ENCODE measurements at places on chromosomes 1 and 21.
A peak's percentile ranks its signal among the peaks of the same experiment; 100 is the strongest.

GRCh38 chr1:184368354-184368753 lies 18.5 kb upstream of the C1orf21 start:
- H3K27me3 ChIP-seq, result peaks cover 16% of the 10 kb centered on the region
- no peak for DNase-seq
- no peaks in the 10 kb centered on the region for H3K36me3 ChIP-seq
- no peaks in the 10 kb centered on the region for H3K4me1 ChIP-seq

DNA sequence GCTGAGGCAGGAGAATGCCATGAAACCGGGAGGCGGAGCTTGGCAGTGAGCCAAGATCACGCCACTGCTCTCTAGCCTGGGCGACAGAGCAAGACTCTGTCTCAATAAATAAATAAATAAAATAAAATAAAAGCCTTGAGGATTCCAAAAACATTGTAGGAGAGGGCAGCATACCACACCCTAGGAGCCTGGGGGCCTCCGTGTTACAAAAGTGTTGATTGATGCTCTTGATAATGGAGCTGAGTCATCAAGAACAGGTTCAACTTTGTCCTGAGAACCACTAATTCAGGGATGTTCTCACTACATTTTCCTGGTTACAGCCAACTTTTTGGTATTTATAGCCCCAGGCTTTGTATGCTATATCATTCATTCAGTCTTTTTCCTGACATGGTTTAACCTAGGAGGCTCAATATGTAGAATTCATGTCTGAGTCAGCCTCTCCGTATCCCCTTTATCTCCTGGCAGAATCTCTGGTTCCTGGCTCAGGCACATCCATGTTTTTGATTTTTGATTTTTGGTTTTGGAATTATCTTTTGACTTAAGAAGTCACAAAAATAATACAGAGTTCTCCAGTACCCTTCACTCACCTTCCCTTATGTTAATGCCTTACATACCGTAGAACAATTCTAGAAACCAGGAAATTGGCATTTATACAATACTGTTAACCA lies 69.4 kb downstream of the LRRC8D start:
- no peak overlapping the region for H3K27ac ChIP-seq
- peaks cover 3% of the 10 kb centered on the region for H3K4me1 ChIP-seq
- DNase-seq, result no peak
- peaks cover 20% of the 10 kb centered on the region for H3K36me3 ChIP-seq
- H3K4me3 ChIP-seq, result no peak overlapping the region
- no peaks in the 10 kb centered on the region for H3K27me3 ChIP-seq

- no peak for DNase-seq
- H3K4me1 ChIP-seq, result peaks cover 64% of the 10 kb centered on the region
- no peaks in the 10 kb centered on the region for H3K27me3 ChIP-seq
- H3K4me3 ChIP-seq, result peak overlapping the region; percentile 99
These were observed 3.0 kb downstream of the ARHGAP30 start for GRCh38 chr1:161066694-161067093.

GRCh38 chr1:63268876-63269275 lies 53.5 kb upstream of the FOXD3 start:
- H3K27ac ChIP-seq, result no peak overlapping the region
- peaks cover 15% of the 10 kb centered on the region for H3K27me3 ChIP-seq
- DNase-seq, result no peak
- H3K4me1 ChIP-seq, result no peaks in the 10 kb centered on the region
- H3K4me3 ChIP-seq, result no peak overlapping the region

DNA sequence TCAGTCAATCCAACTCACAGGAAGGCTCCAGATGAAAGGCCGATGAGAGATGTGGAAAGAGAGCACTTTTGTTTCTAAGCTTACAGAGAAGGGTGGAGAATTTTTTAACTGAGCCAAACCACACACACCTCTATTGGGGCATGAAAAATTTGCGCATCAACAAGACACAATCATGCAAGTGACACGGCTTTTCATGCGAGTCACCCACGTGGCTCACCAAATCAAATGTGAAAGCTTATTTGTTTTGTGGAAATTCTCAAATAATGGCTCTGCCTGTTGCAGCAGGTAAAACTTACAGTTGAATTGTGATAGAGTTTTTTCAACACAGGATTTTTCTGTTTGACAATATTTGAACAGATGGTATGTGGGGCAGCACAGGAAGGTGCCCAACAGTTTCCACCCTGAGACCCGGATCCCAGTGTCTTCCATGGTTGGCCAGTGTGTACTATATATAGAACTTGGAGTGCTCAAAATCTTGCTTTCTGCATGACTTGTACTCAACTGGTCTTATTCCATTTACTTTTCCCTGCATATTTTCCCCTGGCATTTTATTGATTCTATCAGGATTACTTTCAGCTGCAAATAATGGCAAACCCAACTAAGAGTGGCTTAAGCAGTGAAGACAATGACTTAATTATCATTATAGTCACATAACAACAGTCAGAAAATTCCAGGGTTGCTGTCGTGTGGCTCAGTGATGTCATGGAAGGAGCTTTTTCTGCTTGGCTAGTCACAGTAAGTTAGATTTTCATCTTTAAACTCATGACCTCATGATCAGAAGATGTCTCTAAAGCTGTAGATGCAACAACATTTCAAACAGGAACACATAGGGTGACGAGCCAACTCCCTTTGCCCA lies 90.6 kb upstream of the SIM2 start:
- DNase-seq, result no peak
- H3K27ac ChIP-seq, result no peak overlapping the region
- peaks cover 11% of the 10 kb centered on the region for H3K27me3 ChIP-seq
- H3K4me3 ChIP-seq, result no peak overlapping the region
- H3K4me1 ChIP-seq, result no peaks in the 10 kb centered on the region
